ENCODE measurements at places on chromosomes 7 and 10.
A peak's percentile ranks its signal among the peaks of the same experiment; 100 is the strongest.

DNA sequence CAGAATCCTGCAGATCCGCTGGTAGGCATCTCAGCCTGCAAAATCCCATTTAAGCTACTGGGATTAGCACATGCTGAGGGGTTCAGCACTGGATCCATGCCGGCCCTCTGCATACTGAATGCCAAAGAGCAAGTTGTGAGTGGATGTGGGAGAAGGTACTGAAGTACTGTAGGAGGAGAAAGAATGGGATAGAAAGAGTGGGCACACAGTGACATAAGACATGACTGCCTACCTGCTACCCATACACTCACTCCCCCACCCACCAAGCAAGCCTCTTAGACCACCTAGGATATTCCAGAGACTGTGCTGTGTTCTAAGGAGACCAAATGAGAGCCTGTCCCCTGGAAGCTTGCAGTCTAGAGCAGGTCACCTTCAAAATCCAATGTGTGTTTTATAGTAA is 215.9 kb downstream of the FRMD4A start:
- no peak for DNase-seq

- DNase-seq, result no peak
Measured at GRCh38 chr10:9682802-9683201, 1334.9 kb upstream of the CELF2 start.

GRCh38 chr10:30742471-30742870 is 112.9 kb upstream of the LYZL2 start:
- DNase-seq, result no peak

DNA sequence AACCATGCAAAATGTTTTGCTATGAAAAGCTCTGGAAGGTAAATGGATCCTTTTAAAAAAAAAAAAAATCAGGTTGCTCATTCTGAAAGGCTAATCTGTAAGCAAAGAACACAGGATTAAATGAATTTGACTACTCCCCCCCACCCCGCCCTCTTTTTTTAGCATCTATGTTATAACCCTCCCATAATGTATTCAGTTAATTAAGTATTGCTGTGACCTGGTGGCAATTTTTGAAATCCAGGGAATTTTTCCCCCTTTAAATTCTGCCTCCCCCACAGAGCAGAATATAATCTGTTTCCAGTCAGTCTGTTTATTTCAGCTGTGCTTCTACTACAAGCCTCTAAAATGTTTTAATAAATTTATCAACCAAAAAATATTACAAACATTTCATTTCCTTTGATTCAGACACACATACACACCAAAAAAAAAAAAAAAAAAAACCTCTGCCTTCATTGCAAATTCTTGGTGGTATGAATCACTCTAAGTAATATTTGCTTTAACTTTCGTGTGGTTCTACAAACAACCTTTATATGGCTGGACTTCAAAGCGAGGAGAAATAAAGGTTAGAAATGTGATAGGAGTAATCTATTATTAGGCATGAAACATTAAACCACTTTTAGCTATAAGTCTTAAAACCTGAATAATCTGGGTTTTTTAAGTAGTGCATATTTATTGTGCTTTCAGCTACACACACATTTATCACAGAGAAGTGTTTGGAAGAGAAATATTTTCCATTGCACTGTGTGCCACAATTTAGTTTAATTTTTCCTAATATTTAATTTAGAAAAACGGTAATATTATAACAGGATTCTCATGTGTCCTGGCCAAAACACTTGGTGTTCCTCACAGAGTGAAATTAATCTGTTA is 64.4 kb upstream of the ARID5B start:
- DNase-seq, result no peak

- DNase-seq, result no peak
Measured at GRCh38 chr10:2335626-2336025, 598.3 kb upstream of the ADARB2 start.

GRCh38 chr7:3033581-3033980 is 10.1 kb downstream of the CARD11 start:
- no peak for DNase-seq

DNA sequence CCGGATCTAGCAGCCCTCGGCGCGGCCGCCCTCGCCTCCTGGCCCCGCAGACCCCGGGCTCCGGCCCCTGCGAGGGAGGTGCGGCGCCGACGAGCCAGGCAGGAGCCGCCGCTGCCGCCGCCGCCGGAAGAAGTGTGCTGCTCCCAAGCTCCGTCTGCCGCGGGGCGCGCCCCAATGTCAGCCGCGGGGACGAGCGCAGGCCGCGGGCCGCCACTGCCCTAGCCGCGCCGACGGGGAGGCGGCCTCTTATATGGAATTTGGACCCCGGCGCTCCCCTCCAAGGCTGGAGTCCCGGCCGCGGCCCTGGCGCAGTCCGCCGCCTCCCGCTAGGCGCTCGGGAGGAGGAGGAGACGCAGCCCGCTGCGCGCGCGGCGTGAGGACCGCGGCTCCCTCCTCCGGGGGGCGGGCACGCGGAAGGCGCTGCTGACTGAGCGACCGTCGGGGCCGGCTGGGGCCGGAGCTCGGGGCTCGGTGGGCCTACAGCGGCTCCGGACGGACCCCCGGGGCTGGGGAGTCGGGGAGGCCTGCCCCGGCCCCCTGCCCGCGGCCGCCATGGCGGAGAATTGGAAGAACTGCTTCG is at the start of gene TRIM8:
TRIM8 (plus strand) TSS at position 414 of the 580 bp plus-strand sequence; CDS start at position 553, 139 bp downstream.
- DNase-seq, result peak; percentile 74

DNA sequence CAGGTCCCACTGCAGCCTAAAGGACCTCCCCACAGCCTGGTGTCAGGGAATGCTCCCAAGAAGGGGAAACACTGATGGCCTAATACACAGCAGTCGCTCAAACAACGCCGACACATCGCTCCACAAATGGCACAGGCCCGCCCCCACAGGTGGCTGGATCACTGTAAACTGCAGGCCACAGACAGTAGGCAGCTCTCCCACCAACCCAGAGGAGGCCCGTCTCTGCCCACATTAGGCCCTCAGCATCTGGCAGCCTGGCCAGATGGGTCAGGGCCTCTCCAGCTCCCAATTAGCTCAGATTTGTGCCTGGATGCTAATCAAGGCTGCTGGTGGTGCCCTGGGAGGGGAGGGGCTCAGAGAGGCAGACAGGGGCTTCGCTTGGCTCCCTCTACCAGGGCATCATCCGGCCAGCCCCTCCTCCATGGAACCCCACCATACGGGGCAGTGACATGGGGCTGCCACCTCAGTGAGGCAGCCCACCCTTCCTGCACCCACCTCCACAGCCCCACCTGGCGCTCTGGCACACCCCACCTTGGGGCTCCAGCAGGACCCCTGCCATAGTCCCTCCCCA is 42.7 kb downstream of the CAMK2B start:
- DNase-seq, result peak; percentile 24

DNA sequence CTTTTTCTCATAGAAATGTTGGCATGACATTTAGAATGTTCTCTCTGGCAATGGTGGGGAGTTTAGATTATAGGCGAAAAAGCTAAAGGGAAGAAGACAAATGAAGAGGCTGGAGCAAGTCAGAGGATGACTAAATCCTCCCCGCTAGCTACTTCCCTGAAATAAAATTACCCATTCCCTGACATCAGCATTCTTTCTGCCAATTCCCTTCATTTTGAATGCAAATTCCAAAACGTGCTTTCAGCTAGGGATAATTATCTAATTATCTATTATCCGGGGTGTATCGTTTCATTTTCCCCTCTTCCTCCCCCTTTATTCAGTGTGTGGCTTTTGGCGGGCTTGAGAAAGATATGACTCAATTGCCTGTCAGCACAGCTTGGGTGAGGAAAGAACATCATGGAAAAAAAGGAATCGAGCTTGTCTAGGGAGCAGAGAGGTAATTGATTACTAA is 672.3 kb downstream of the TNS3 start:
- no peak for DNase-seq

DNA sequence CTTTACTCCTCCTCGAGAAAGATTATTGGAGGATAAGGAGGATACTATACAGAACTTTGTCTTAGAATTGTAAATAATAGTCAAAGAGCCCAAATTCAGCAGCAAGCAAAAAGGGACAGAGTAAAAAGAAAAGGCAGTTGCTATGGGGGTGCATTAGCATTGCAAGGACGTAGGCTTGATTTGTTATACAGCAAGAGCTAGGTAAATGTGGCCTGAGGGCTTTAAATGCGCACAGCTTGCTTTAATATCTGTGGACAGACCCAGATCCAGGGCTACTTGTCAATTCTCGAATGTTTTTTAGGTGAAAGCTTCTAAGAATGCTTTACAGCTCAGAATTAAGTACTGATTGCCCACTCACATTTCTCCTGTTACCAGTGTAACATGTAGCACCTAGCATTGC is 58.5 kb downstream of the CELF2 start:
- DNase-seq, result no peak

Measured in lower lobe of right lung (tissue), 2 donors.